T-helper 17 cell (primary cell): ENCODE measurements at places on chromosomes 3 and 15. TPM values are rescaled to one million over a fixed set of nuclear protein-coding genes. Genes with fewer than 3 reads are reported as not detected.

DNA sequence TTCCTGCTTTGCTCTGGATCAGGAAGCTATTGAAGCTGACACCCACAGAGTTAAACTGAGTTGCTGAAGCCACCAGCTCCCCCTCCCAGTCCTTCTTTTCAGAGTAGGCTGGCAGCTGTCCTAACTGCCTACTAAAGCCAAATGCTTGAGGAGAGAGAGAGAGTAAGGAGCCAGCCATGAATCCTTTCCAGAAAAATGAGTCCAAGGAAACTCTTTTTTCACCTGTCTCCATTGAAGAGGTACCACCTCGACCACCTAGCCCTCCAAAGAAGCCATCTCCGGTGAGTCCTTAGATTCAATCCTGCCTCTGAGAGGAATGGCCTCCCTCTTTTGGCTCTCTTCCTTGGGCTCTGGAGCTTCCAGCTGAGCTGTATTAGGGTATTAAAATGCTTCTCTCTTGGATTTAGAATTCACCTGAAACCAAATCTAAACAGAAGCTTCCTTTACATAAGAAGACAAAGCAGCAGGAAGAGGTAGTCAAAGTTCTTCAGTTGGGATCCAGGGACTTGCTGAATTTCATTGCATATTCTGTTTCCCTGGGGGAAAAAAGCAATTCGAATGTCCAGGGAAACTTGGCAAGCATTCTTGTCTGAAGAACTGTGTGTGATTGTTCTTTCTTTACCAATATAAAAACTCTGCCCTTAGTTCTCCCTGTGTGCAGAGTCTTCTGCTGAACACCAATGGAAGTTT is at the start of gene SLC15A2:
Gene SLC15A2 (plus strand): TSS at position 101 of the 690 bp plus-strand sequence. CDS start 76 bp downstream, at position 177.
- no peak for DNase-seq
- H3K27ac ChIP-seq, result no peak within 1 kb of the TSS
- no peak within 1 kb of the TSS for H3K4me3 ChIP-seq
- no peaks in the 10 kb centered on the region for H3K36me3 ChIP-seq
- H3K4me1 ChIP-seq, result peaks cover 2% of the 10 kb centered on the region

- H3K27ac ChIP-seq, result no peak overlapping the region
- no peaks in the 10 kb centered on the region for H3K4me1 ChIP-seq
- H3K27me3 ChIP-seq, result peaks cover 4% of the 10 kb centered on the region
- DNase-seq, result no peak
These were observed 39.1 kb downstream of the SYNM start for GRCh38 chr15:99143655-99144610.

DNA sequence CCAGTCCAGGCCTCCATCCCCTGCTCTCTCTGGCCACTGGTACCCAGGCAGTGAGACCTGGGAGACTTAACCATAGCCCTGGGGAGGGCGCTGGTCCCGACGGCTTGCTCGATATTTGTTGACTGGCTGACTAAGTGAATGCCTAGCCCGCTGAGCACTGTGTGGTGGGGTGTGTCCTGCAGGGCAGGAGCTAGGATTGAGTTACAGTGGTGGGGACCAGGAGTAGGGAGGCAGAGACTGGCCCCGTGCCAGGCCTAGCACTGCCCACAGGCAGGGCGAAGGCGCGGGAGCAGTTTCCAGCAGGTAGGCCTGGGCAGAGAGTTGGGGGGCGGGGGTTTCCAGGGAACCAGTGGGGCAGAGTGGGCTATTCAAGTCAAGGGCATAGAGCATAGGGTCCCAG is at the start of gene VILL:
Gene VILL (plus strand): TSS at position 260 of the 400 bp plus-strand sequence. CDS start 2,887 bp downstream, outside the sequence.
- H3K36me3 ChIP-seq, result no peaks in the 10 kb centered on the region
- H3K27me3 ChIP-seq, result no peaks in the 10 kb centered on the region
- no peak within 1 kb of the TSS for H3K4me3 ChIP-seq
- no peak for DNase-seq

CPNE9 gene
- total RNA-seq, result not detected

CFAP161 gene
- total RNA-seq, result 4.1 TPM
